ENCODE measurements at places on chromosomes 12 and 14. TPM values are rescaled to one million over a fixed set of nuclear protein-coding genes. Genes with fewer than 3 reads are reported as not detected.

- DNase-seq, result no peak
These were observed 219.1 kb downstream of the PHLDA1 start for GRCh38 chr12:75812271-75813018.

DNA sequence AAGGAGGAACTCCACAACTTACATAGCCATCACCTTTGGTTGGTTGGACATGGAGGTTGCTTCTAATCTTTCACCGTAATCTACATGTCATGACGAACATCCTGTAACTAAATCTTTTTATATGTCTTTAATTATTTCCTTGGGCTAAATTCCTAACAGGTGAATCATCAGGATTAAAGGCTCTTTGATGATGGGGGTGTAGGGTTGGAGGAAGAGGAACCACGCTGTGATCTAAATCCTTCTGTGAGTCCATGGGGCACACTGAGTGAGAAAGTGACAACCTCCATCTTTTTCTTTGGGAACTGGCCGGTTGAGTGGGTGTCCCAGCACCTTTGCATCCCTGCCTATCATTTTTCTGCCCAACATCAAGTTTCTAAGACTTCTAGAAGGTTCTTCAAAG is 31.1 kb upstream of the MAP1LC3B2 start:
- DNase-seq, result peak; percentile 28

- DNase-seq, result peak; percentile 6
These were observed 194.3 kb downstream of the DACT1 start for GRCh38 chr14:58832095-58832521.

DNA sequence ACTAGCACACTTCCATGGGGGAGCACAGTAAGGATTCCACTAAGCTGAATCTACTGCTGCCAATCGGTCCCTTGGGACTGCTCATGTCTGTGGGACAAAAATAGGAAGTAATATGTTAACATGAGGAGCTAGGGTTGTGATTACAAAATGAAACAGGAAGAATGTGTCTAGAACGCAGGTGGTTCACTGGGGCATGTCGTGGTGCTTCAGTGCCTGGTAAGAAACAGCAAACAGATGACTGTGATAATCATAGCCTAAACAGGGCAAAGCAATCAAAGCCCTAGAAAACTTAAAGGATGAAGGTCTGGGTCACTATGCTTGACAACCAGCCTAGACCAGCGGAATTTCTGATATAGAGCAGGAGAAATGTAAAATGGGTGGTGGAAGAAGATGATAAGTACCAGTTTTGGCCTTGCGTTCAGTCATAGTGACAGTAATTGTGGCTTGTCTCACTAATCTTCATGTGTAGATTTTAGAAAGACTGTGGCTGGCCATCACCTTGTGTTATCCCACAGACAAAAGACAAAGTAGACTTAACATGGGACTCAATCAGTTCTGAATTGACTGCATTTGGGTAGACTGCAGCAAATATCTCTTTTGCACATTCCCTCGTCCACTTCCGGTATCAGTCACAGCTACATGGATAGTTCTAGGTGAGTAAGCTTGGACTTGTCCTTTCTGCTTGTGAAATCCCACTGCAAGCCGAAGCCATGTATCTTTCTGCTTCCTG is 51.4 kb downstream of the WASHC3 start:
- no peak for DNase-seq

DNA sequence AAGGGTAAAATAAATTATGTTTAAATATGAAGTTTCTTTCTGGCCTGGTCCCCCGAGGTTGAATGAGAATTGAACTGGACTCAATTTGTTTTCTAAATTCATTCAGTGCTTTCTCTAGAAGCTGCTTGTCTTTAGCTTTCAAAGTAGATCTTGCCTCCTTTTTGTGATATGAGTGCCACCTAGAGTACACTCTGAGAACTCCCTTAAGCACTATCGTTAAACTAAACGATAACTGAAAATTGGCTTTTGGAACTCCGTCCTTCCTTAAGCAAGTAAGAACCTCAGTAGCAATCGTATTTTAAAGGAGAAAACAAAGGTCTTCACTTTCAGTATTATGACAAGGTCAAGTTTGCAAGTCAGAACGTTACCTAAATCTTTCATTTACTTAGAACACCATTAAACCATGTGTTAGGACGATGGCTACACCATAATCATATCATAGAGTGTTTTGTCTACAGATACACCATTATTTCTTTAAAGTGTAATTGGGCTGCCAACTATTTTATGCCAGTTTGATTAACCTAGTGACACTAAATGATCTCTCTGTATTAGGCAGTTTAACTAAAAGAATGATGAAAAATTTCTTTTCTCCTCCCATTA is 364.8 kb downstream of the SNAPC1 start:
- peak; percentile 54 for DNase-seq

DNA sequence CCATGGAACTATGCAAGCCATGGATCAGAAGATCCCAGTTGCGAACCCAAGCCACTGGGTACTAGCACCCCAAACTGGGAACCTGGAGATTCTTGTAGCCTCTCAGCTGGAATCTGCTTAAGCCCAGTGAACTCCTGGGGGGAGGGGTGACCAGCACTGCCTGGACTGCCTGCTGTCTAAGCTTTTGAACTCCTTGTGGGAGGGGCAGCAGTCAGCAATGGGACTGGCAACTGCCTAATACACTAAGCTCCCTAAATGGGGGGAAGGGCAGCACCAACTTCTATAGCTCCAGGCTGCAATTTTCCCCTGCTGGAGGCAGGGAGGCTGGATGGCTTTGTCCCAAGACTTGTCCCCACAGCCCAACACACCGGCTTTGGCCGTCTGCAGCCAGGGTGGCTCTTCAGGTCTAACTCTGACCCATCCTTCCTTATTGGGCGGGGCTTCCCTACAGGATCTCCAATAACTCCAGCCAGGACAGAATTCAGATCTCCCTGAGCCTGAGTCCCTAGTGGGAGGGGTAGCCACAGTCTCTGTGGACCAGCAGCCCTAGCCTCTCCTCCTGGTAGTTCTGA is 485.1 kb downstream of the SOX5 start:
- no peak for DNase-seq

- DNase-seq, result no peak
These were observed 455.6 kb upstream of the TMPO start for GRCh38 chr12:98059659-98060343.

GRCh38 chr12:120094485-120094884 is 22.1 kb downstream of the RAB35 start:
- DNase-seq, result no peak

DNA sequence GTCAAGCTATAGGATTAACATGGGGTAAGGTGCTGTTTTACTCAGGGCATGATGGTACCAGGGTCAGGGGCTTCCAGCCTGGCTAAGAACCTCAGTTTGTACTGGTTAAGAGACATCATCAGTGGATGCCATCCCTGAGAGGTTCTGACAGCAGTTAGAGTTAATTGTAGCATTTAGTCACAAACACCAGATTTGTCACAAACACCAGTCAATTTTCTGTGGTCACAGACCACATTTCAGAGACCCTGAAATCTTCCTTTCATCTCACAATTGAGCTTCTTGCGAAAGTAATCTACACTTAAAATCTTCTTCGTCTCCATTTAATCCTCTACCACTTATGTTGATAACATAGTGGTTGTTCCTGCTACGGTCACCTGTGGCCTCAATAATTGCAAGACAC is 143.0 kb upstream of the EGLN3 start:
- DNase-seq, result no peak

DNA sequence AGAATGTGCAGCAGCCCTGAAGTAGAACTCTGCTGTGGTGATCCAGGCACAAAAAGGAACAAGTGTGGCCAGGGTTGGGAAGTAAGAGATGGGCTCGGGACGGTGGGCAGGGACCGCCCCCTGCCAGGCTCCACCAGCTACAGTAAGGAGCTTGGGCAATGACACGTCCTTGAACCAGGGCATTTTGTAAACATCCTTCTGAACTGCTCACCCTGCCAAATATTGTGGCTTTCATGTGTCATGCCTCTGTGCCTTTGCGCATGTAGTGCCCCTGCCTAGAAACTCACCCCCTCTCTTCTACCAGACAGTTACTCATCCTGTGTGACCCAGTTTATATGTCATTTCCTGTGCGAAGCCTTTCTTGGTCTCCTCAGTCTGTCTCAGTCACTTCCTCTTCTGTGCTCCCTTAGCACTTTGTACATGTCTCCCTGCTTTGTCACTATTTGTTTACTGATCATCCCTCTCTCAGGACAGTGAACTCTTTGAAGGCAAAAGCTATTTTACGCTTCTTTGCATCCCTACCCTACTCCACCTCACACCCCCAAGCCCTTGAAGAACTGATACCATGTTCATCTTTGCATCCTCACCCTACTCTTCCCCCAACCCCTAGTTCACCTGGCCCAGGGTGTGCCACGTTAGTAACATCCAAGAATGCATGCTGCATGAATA is 108.9 kb upstream of the PLEKHG7 start:
- DNase-seq, result peak; percentile 77

GRCh38 chr12:78181544-78182162 is 351.0 kb downstream of the NAV3 start:
- peak; percentile 14 for DNase-seq

DNA sequence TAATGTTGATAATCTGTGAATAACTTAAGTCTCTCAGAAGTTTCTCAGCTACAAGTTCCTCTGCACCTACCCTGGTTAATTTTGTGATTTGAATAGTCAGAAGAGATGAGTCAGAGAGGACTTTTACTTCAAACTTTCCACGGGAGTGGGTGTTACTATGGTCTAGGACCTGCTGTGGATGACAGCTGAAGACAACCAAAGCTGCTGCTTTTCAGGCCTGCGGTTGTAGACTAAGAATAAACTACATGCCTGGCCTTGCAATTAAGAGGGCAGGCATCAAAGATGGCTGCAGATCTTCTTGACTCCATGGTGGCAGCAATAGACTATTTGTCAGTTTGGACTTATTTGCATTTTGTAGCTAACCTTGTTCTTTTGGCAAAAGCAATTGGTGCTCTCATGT is 227.1 kb upstream of the KRR1 start:
- no peak for DNase-seq

GRCh38 chr12:50611021-50611744 is 106.4 kb downstream of the DIP2B start:
- DNase-seq, result no peak

DNA sequence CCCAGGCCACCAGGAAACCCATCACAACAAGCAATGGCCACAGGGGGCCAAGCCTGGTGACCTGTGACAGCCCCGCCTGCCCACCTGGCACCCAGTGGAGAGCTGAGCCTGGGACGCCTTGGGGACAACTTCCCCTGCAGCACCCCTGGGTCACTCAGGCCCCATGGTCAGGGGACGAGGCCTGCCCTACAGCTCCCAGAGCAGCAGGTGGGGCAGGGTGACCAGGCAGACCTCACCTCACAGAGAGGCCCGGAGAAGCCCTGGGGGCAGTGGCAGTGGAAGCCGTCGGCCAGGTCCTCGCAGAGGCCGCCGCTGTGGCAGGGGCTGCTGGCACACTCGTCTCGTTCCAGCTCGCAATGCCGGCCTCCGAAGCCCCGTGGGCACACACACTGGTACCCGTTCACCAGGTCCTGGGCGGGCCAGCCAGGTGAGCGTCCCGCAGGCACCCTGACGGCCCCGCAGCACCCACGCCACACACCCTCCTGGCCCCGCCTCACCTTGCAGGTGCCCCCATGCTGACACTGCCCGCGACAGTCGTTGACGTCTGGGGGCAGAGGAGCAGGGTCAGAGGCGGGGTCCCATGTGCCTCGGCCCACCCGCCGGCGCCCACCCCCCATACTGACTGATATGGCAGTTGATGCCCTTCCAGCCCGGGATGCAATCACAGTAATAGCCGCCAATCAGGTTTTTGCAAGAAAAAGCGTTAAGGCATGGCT is 18.1 kb downstream of the JAG2 start:
- no peak for DNase-seq

DNA sequence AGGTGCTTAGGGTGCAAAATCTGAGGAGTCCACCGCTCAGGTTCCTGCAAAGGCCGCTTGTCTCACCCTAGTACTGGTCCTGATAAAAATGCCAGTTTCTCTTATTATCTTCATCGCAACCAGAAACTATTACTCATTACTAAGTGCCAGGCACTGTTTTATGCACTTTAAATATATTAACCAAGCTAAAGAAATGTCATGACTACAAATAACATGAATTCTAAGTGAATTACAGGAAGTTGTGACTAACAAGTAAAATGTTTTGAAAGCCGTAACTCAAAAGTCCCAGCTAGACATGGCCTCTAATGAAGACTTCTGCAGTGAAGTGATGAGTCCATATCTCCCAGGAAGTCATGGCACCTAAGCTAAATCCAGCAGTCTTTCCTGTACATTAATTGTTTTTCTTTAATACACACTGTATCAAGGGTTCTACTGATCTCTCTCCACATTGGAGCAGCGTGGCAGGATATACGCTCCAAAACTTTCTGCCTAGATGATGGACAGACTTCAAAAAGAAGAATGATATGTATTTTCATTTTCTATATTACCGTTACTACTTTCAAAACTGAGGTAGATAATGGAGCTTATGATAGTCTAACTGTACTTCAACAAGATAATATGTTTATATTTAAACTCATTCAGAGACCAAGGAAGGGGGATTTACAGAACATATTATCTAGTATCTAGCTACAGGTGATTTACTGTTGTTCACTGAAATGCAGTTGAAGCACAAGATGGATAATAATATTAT is 117.3 kb upstream of the ARID2 start:
- no peak for DNase-seq

DNA sequence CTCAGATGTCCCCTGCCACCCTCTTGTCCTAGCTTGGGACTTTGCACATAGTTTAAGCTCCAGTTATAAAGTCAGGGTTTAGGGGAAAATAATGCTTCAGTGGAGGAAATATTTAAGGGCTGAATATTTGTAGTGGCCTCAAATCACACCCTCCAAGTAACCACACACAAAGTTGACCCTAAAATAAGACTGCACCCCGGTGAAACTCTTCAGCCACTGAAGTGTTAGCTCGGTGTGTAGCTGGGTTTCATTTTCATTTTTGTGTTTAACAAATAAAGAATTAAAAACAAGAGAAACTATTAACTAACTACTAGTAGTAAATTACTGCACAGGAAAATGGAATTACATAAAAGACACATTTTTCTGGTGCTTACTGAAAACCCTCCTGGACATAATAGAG is 14.8 kb upstream of the BCL11B start:
- no peak for DNase-seq

DNA sequence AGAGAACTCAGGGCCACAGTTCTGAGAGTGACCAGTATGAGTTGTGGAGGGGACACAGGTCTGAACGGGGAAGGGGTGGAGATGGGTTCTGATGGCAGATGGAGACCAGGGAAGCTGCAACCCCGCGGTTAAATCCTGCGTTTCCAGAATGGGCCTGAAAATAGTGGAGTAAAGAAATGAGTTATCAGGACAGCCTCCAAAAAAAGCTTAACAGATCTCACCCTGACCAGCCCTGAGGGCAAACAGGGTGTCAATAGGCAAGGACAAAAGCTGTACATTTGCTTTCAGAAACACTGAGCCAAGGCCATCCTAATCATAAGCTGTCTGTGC is 555 bp upstream of the RTN1 start:
- DNase-seq, result no peak

The FOXM1 gene
- 2.4 TPM for polyA plus RNA-seq

The SERPINA4 gene
- 1.2 TPM for polyA plus RNA-seq

The HOXC12 gene
- polyA plus RNA-seq, result not detected

The DCN gene
- 256 TPM for polyA plus RNA-seq

The KCNMB4 gene
- 1.7 TPM for polyA plus RNA-seq

The TAS2R31 gene
- polyA plus RNA-seq, result not detected

Measured in small intestine (tissue), 16 donors.